ENCODE measurements at places on chromosomes 3 and 15.

GRCh38 chr15:34188711-34189110 lies 21.2 kb downstream of the KATNBL1 start:
- DNase-seq: no peak

DNA sequence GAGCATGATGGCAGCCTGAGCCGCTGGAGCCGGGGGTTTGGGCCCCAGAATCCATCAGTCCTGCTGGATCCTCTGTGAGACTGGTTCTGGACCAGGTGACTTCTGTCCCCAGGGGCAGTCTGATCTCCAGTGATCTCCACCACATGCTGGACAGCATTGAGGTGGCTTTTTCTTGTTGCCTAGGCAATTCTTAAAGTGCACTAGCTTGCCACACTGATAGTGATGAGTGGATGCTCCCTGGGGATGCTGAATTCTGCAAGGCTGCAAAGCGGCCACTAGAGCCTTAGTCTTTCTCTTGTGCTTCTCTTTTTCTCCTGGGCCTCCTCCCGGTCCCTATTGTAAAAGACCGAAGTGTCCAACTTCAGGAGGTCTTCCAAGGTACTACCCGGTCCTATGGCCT lies 70.4 kb upstream of the ATP11B start:
- DNase-seq: no peak

DNA sequence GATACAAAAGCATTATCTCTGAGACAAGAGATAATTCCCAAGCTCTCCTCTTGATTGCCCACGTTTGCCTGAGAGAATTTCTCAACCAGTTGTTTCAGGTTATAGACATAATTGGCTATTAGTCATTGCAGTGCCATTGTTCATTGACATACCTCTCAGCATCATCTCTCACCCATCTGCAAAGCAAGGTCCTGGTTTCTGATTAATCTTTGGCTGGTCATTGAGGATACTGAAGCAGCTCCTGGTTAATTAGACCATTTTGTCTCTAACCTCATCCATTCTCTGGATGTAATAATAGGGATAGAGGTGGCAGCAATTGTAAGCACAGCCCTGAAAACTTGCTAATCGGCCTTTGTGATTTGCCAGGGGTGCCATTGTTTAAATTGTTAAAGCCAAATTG lies 104.2 kb downstream of the CNTN6 start:
- no peak for DNase-seq

DNA sequence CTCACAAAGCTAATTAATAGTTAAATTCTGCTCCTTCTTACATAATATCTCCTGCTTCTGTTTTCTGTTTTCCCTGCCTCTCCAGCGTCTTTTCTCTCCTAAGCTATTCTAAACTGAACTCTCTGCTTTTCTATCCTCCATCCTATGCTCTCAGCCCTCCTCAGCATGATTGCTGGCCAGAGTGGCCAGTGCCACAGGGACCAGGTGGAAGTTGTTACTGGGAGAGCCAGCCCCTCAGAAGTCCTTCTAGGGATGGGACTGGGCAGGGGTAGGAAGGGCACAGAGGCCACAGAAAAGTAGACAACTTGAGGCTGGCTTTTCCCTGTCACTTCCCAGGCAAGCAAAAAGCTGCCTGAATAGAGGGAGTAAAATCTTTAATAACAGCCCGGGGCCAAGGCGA lies 76.8 kb downstream of the LARS2 start:
- no peak for DNase-seq
